ENCODE measurements at places on chromosomes 12 and 14.
A peak's percentile ranks its signal among the peaks of the same experiment; 100 is the strongest.

- no peak for DNase-seq
Observed at GRCh38 chr12:107560165-107560898, 125.3 kb upstream of the PWP1 start.

DNA sequence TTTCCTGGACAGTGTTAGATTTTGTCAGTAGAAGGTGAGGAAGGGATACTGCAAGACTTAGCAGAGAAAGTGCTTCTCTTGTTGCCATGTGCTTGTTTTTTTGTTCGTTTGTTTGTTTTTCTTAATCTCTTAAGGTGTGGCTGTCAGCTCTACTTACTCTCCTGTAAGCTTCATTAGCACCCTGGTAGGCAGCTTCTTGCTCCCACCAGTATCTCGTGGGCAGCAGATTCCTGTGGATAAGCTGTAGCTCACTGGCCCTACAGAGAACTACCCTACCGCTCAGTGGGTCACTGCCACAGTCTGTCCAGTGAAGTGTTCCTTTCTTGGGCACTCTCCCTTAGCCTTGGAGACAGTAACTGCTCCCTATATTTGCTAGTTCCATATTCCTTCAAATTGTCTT, 30.1 kb downstream of the VRK1 start:
- DNase-seq: no peak

DNA sequence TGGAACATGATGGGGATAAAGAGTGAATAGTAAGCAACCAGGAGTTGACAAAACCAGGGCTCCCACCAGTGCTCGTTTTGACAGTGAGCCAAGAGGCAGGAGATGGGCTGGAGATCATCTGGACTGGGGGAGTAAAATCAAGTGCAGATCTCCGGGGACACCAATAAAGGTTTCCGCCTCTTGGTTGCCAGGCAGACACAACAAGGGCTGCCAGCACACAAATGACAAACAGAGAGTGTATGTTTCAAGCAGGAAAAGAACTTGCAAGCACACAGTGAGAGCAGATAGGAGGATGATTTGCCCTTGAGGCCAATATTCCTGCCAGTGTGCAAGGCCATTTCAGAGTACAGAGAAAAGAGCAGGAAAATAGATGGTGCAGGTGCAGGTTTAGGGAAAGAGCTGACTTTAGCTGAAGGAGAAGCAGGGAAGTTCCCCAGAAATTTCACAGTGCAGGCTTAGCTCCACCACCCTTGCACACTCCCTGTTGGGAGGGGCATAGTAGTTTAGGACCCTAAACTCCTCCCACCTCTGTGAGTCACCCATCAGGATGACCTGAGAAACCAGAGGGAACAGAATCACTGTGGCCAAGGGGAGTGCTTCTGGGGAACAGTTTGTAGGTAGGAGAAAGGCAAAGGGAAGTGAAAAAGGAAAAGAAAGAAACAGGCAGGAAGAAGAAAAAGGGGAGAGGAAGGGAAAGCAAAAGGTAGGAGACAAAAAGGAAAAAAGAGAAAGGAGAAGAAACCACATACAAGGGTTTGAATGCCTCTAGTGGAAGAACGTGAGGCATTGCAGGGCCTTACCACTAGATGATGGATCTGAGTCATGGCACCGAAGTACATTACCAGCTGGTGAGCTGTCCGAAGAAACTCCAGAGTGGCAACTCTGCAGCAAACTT, 404.4 kb downstream of the SLC6A15 start:
- no peak for DNase-seq

GRCh38 chr12:88951860-88952561, 371.7 kb upstream of the KITLG start:
- no peak for DNase-seq

DNA sequence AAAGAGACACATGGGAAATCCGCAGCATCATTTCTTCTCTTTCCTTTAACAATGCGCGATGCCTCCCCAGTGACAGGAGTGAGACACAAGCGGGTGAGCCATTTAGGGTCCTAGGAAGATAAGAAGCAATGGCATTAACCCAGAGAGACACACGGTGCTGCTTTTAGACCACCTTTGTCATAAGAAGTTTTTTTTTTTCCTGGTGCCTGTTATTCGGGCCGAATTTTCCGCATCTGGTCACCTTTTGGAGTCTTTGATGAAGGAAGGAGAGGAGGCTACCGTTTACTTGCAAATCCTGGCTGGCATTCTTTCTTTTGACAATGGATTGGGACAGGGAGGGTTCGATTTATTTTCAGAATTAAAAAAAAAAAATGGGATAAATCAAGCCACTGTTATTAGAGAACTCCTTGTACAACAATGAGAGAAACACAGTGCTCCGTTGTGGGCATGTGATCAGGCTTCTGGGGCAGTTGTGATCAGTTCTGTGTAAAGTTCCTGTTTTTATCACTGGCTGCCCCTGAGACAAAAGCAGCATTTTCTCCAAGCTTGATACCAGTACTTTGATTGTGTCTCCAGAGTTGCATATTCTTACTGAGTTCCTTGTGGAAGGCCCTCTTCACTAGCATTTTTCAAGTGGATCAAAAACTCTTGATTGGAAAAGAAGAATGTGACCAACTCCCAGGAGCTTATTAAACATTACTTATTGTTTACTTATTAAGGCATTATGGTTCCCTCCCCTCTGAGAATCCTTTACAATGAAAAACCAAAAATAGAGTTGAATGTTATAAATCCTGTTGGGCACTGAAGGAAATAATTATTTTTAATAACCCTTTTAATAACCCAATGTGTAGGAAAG, 1.1 kb downstream of the DIP2B start:
- no peak for DNase-seq

- DNase-seq: no peak
Observed at GRCh38 chr14:42138406-42138805, 531.7 kb downstream of the LRFN5 start.

- peak; percentile 64 for DNase-seq
Observed at GRCh38 chr12:53324779-53325510, 3.5 kb upstream of the AAAS start.

GRCh38 chr14:38207377-38207735, 348 bp upstream of the SSTR1 start:
- no peak for DNase-seq

- no peak for DNase-seq
Observed at GRCh38 chr12:123091230-123092150, 59.4 kb downstream of the PITPNM2 start.

DNA sequence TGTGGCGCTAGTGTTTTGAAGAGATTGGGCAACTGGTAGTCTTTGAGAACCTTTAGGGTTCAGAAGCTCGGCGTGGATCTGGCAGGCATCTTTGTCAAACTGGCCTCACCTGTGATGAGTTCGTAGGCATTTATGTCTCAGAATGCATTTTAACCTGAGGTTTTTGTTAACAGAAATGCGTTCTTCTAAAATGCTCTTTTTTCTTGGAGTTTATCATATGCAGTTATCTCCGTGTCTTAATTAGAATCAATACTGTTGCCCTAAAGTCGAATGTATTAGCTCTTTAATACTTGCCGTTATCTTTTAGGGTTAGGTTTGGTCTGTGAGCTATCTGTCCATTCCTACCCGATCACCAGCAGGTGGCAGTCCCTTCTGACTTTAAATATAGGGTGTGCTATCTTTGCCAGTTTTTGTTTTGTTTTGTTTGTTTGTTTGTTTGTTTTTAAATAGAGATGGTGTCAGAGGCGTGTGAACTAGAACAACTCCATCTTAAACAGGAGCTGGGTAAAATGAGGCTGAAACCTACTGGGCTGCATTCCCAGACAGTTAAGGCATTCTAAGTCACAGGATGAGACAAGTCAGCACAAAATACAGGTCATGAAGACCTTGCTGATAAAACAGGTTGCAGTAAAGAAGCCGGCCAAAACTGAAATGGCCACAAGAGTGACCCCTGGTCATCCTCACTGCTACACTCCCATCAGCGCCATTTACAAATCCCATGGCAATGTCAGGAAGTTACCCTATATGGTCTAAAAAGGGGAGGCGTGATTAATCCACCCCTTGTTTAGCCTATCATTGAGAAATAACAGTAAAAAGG, 1.4 kb downstream of the ATF1 start:
- DNase-seq: peak; percentile 24

DNA sequence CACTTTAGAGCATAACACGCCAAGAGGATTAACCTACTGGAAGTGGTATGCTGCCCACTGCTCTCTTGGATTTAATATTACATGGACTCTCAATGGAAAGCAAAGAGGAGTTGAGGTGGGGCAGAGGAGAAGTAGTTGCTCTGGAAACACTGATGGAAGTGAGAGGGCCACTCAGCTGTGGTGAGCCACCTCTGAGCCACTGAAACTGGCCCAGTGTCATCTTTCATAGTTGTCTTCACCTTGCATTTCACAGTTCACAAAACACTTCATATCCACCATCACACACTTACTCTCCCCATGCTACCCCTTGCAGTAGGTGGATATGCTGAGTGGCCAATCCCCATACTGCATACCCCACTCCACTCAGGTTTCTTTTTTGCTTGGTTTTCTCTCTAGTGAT, 12.2 kb upstream of the PCED1B start:
- DNase-seq: no peak

GRCh38 chr14:33986804-33987203, 35.9 kb upstream of the EGLN3 start:
- DNase-seq: no peak

GRCh38 chr12:104702565-104703139, 245.9 kb downstream of the CHST11 start:
- DNase-seq: no peak

DNA sequence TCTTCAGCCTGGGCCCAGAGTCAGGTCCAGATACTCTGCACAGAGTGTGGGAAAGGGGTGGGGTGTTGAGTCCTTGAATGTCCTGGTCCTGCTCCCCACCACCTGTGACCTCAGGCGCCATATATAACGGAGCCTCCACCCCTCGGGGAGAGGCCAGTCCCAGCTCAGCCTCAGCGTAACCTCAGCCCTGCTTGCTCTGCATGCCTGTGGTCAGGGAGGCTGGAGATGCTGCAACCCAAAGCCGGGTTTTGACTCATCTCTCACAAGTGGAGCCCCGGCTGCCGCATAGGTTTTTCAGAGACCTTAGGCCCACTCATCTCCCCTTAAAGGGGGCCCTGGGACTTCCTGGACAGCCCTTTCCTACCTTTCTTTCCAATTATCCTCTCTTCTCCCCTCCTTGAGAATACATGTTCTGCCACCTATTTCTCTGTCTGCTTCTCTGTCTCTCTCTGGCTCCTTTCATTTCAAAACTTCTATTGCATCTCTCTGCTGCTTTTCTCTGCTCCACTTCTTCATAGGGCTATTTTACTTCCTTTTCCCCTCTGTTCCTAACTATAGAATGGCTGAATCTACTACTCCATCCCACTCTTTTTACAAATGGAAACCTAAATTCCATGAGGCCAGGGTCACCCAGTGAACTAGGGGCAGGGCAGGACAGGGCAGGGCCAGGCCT, 1.2 kb downstream of the ITGB7 start:
- DNase-seq: peak; percentile 35

DNA sequence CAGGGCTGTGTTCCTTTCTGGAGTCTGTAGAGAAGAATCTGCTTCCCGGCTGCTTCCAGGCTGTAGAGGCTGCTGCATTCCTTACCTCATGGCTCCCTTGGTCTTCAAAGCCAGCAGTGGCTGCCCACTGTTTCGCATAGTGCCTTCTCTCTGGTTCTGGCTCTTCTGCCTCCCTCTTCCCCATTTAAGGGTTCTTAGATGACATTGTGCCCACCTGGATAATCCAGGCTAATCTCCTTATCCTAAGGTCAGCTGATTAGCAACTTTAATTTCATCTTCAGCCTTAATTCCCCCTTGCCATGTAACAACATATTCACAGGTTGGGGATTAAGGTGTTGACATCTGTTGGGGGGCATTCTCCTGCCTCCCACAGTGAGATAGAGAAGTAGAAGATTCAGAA, 208.6 kb upstream of the TMTC1 start:
- no peak for DNase-seq

DNA sequence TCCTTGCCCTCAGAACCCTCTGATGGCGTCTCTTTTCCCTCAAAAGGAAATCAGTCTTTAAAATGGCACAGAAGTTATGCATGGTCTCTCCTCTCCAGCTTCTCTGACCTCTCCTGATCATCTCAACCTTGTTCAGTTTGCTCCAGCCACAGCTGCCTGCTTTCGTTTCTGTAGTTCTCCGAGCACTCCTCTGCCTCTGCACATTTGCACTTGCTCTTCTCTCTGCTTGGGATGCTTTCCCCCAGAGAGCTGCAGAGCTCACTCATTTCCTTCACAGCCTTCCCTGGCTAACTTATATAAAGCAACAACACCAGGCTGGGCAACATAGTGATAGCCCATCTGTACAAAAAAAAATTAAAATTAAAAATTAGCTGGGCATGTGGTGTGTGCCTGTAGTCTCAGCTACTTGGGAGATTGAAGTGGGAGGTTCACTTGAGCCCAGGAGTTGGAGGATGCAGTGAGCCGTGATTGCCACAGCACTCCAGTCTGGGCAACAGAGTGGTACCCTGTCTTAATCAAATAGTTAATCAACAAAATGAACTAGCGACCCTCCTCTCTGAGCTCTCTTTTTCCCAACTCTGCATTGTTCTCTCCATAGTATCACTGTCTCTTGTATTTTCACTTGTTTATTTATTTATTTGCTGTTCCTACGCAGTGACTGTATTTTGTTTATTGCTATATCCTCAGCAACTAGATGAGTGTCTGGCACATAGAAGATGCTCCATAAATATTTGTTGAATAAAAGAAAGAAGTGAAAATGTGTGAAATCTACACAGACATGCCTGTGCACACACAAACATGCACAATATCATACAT, 37.7 kb downstream of the PPFIBP1 start:
- no peak for DNase-seq

- DNase-seq: no peak
Observed at GRCh38 chr12:107360482-107360881, 267.1 kb upstream of the CRY1 start.

DNA sequence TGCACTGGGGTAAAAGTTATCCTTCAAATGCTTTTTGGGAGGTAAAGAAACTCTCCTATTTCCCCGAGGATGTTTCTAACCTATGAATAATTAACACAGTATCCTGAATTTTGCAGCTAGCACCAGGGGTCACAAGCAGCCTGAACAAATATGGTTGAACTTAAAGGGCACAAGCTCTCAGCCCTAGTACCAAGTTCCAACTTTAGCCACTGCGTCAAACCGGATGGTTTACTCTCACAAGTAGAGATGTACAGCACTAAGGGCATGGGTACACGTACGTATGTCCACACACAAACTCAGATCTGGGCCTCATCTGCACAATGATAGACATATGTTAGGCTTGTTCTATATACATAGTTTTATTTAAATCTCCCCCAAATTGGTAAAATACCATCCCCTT, 4.7 kb downstream of the CCDC88C start:
- no peak for DNase-seq

DNA sequence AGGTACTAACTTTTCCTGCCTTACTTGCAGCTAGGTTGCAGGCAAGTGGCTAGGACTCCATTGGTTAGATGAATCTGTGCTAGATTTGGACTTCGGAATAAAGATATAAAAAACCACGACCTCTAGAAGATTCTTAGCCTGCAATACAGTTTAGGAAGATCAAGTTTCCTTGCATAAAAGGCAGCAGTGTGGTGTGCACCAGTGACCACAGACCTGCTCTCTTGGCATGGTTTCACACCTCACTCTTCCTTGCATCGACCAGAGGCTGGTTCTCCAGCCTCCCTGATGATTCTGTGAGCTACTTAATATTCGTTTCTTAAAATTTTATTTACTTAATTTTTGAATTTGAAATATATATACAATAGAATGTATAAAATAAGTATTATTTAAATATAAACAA, 9.8 kb downstream of the KLHDC1 start:
- no peak for DNase-seq
